Hepatocyte (in vitro differentiated cells): ENCODE measurements at places on chromosomes 12 and 14. TPM values are rescaled to one million over a fixed set of nuclear protein-coding genes. Genes with fewer than 3 reads are reported as not detected.

DNA sequence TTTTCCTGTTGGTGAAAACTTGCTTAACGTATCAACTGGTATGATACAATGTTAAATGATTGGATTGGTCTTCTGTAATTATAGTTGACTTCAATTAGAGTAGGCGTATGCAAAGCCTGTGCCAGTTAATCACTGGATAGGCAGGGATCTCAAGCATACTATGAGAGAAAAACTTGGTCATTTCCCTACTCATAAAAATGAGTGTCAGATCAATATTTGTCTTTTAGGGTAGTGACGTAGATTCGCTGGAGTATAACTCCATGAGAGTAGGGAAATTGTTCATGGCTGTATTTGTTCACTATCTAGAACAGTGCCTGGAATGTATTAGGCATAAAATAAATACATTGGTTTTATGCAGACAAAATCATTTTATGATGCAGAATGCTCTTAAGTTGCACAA lies 28.6 kb downstream of the NAA30 start:
- no peak for DNase-seq

DNA sequence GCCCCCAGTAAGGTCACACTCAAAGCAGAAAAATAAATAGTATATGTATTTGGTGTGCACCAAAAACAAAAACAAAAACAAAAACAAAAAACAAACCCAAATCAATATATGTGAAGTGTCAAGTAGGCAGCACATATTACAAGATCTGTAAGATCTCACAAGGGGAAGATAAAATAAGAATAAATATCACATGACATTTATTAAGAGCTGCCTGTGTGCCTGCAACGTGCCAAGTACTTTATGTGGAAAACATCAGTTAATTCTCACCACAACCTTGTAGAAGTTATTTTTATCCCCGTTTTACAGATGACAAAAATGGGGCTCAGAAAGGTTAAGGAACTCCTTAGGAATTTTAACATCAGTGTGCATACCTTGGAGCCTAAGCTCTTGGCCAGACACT lies 26.6 kb downstream of the TRIM9 start:
- no peak for DNase-seq

DNA sequence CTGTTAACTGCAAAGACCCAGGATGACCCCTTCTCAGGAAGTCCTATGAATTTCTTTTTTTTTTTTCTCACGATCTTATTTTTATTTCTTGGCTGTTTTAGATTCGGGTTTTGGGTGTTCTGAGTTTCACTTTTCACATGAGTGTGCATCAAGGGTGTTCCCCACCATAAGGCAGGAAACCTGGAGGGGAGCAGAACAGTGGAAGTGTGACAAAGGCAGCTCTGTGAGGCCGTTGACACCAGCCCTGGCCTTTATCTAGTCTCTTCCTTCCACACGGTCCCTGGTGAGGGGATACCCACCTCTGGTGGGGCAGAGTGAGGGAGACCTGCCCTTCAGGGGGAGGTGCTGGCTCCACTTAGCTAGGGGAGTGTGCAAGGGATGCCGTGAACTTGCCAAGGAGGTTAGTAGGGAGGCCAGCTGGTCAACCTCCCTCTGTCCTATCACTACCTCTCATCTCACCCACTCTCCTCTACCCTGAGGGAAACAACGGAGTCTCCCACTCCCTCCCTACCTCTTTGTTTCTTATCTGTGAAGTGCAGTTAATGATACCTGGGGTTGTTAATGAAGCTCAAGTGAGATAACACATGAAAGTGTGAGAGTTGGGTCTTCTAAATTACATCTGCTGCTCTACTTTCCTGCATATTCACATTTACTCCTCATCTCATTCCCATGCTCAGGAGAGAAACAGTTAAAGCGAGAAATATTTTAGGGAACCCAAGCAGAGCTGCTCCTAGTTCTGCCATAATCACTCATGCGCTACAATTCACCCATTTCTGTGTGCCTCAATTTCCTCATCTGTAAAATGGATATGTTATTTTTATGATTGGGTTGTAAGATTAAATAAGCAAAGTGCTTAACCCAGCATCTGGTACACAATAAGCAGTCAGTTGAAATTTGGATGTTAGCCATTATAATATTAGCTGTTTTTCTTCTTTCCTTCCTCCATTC lies 4.4 kb upstream of the GALNT6 start:
- DNase-seq, result no peak

DNA sequence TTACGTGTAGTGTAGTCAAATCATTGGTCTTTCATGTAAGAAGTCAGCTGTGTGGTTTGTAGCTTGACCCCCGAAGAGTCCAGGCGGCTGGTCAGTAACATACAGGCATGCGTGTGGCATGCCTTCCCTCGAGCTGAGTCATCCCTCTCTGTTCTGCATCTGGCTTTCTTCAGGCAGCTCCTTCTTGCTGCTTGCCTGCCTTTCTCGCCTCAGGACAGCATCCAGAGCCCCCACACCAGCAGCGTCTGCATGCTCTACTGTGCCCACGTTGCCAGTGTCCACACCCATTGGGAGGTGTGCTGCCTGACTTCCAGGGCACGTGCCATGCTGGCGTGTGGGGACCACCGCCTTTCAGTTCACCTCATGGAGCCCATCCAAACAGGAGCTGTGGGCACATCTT lies 96.8 kb downstream of the EP400 start:
- peak; percentile 66 for DNase-seq

DNA sequence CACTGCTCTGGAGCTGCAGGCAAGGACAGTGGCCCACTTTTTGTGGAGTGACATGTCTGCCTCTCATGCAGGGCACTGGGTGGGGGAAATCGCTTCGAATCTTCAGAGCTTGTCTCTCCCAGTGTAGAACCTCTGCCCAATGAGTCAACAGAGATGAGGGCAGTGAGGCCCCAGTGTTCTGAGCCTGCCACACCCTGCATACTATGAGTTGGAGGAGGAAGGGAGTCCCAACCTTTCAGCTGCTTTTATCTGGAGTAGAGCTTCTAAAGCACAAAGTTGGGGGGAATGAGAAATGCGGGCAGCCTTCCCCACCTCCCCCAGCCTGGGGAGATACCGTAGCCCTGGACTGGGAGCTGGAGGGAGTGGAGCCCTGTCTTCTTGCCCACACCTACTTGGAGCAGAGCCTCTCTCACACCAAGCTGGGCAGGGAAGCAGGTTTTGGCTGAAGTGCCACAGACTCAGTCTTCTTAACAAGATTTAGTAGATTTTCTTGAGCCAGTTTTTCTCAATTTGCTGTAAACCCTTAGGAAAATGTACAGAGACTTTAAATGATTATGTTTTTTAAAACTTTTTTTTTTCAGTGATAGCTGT lies 159.1 kb downstream of the ADGRD1 start:
- peak; percentile 52 for DNase-seq

DNA sequence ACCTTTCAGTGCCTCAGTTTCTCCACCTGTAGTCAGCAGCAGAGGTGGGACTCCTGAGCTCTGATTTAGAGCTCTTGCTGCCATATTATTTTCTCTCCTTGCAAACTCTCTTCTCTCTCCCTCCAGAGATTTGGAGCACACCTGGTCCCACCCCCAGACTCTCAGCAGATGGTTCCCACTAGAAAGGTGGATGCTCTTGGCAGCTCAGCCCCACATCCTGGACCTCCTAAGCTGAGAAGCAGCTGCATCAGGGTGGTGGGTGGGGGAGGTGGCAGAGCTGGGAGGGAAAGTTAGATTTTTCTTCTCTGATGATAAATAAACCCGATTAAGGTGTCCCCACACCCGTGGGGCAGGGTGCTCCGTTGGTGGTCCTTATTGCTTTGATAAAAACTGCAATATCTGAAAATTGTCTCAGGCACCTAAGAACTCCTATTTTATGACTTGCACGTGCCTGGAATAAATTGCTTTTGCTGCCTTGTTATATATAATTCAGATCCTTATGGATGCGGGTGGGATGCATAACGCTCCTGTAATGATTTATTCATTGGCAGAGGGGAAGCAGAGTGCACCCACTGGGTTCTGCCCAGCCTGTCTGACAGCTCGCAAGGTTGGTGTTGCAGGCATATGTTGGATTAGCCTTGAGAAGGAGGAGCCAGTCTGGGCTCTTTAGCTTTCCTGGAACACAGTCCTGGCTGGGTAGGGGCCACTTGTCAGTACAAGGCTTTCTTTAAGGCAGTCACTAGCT lies 214.2 kb downstream of the SUDS3 start:
- no peak for DNase-seq

- no peak for DNase-seq
Observed at GRCh38 chr14:101740981-101741380, 20.5 kb upstream of the PPP2R5C start.

- DNase-seq, result peak; percentile 12
Observed at GRCh38 chr14:36658123-36659009, 3.3 kb upstream of the PAX9 start.

GRCh38 chr12:27515671-27516070 lies 8.3 kb upstream of the PPFIBP1 start:
- no peak for DNase-seq

DNA sequence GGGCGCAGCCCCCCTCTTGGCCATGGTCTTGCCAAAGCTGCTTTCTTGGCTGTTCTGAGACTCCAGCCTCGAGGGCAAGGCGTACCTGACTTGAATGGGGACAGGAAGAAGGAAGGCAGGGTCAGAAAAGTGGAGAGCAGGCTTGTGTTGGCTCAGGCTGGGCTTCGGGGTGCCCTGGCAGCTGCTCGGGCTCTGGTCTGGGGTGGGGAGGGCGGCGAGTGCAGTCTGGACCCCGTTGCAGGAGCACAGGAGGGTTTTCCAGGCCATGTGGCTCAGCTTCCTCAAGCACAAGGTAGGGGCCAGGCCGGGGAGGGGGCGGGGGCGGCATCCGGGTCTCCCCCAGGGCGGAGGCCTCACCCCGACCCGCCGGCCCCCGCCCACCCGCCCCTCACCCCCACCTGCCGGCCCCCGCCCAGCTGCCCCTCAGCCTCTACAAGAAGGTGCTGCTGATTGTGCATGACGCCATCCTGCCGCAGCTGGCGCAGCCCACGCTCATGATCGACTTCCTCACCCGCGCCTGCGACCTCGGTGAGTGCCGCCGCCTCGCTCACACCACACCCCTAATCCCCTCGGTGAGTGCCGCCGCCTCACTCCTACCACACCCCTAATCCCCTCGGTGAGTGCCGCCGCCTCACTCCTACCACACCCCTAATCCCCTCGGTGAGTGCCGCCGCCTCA lies 4.2 kb downstream of the NOC4L start:
- DNase-seq, result no peak

DNA sequence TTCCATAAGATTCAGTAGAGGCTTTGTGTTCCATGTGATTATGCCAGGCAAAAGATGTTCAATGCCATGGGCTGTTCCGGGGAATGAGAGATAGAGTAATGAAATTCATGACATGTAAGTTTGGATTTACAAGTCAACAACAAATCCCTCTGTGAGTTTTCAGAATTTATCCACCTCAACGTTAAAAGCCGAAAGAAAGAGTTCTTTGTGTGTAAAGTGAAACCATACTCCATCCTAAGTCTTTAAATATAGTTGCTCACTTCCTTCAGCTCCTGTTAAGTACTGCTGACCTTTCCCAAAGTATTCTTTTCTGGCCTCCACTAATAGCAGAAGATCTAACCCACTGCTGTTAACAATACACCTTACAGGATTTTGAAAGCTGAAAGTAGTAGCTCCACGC lies 190.0 kb downstream of the TMX1 start:
- no peak for DNase-seq

DNA sequence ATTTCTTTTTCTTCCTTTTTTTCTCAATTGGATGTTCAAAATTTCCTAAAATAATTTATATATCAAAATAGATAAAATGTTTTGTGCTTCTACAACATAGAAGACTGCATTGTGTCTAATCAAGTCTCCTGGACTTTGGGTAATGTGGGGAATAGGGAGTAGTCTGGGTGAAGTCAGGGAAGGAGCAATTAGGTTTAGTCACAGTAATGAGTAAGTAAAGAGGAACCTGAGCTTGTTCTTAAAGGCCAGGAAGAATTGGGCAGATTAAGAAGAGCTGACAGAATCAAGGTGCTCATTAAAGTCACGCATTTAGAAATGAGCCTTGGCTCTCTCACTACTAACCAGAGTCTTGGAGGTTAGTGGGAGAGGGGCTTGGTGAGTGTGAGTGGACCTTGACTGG lies 233.3 kb upstream of the SSTR1 start:
- DNase-seq, result no peak

DNA sequence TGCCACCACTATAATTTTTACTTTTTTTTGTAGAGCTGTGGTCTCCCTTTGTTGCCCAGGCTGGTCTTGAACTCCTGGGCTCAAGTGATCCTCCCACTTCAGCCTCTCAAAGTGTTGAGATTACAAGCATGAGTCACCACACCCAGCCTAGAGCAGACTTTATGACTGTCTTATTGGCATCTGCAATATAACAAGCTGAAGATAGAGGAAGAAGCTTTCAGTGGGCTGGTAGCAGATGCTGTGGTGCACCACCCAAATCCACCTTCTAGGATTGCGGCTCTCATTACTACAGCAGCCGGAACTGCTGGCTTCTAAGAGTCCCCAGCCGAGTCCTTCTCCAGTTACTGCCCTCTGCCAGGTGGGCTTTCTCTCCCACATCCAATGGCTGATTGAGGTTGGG lies 7.6 kb upstream of the STK38L start:
- peak; percentile 13 for DNase-seq

DNA sequence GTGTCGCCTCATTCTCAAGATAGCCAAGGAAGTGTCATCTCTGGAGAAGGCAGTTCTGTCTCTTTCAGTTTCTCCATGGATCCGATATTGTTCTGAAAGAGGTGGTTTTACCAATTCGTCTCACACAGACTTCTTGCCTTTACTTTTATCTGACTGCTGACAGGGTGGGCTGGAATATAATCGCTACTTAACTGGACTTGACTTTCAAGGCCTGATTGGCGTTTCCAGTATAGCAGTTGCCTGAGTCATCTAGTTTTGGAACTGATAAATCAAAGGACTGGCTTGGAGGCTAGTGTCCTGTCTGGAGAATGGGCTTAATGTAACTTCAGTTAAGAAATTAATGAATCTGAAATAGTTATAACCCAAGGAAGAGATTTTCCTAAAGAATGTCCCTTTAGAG lies 21.6 kb downstream of the PRKCH start:
- no peak for DNase-seq

- no peak for DNase-seq
Observed at GRCh38 chr14:49955024-49955423, 62.1 kb downstream of the ARF6 start.

GRCh38 chr14:101123618-101124510 lies 220.3 kb upstream of the RTL1 start:
- DNase-seq, result no peak

Gene KLRG1
- total RNA-seq, result 0.24 and 0.37 TPM in 2 replicates

Gene CLEC4A
- not detected in 2 replicates for total RNA-seq

Gene OTUB2
- total RNA-seq, result 2.1 and 2.7 TPM in 2 replicates

Gene ASIC1
- total RNA-seq, result 2.4 and 3.1 TPM in 2 replicates

Gene SLC10A1
- 1.7 and 3.0 TPM in 2 replicates for total RNA-seq

Gene CLEC6A
- not detected in 2 replicates for total RNA-seq

Gene DNAAF2
- 16.7 and 19.8 TPM in 2 replicates for total RNA-seq

Gene HECTD4
- total RNA-seq, result 25.8 and 27.1 TPM in 2 replicates

Gene FAM90A1
- not detected in 2 replicates for total RNA-seq

Gene CPM
- 26.8 and 30.7 TPM in 2 replicates for total RNA-seq

Gene GZMB
- total RNA-seq, result not detected in 2 replicates
